Stimulated activated CD8-positive, alpha-beta memory T cell treated with anti-CD3 and anti-CD28 coated beads, Interleukin-2, amount 100 ng/mL, for 48 hours (primary cell): ENCODE measurements at places on chromosomes 11 and 22.

DNA sequence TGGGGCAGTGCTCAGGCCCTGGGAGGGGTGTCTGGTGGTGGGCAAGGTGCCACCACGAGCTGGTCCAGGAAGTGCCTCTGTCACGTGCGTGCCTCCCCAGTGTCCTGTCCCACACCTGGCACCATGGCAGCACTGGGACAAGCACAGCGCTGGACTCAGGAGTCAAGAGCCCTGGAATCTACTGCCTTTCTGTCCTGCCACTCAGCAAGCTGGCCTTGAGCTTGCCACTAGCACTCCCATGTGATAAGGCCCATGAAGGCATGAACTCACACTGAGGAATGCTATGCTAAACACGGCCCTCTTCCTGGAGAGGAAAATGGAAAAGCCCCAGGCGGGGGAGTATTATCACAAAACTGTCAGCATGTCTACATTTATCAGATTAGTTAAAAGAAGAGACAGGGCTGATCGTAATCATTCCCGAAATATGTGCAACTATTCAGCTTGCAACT lies 50.7 kb upstream of the SLC35C1 start:
- DNase-seq = no peak

DNA sequence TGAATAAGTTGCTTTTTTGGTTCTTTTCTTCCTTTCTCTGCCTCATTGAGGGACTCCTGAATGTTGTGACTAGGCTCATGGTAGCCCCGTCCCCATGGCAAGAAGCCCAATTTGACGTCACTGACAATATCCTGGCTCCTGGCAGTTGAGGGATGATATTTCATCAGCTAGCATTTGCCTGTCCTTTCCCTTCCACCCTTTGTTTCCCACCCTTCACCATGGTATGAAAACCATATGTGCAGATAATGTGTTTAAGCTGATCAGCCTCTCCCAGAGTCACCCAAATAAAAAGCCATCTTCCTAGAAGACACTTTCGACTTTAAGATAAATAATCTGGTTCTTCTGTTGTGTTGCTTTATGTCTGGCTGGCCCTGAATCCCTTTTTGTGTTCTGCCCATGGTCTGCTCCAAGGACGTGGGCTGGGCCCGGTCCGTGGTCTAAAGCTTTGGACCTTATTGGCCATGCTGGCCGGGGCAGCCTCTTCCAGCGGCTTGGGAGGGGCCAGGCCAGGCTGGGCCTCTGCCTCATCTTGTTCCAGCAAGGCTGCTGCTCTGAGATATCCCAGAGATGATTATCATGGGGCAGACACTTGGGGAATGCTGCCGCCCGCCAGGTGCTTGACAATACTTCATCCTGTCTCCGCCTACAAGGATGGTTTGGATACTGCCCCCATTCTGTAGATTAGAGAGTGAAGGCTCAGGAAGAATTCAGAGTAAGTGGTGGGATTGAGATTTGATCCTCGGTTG lies 5.1 kb downstream of the TSPAN18 start:
- DNase-seq = no peak

DNA sequence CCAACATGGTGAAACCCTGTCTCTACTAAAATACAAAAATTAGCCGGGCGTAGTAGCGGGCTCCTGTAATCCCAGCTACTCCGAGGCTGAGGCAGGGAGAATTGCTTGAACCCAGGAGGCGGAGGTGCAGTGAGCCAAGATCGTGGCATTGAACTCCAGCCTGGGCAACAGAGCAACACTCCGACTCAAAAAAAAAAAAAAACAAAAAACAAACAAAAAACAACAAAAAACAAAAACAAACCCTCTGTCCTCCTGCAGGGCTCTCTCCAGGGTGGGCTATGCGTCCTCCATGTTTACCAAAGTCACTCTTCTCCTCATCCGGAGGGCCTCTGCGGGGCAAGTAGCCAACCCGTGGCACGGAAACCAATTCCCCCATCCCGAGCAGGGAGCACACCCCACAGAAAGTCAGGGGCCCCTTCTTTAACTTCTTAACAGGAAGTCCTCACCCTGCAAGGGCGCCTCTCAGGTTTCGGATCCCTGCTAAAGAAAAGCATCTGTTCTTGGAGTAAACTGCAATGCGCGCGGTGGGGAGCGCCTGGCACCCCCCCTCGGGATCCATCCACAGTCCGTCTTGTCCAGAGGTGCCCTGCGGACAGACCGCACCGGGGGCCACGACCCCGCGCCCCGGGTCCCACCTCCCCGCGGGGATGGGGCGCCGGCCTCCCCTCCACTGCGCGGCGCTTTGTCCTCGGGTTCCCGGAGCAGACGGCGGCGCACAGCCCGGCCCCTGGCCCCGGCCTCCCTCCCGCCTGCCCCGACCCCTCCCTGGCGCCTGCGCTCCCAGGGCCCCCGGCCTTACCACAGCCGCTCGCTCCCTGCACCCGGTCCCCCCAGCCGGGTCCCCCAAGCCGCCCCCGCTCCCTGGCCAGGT lies 712 bp downstream of the CERK start:
- DNase-seq = peak; percentile 33

GRCh38 chr11:107157809-107158187 lies 139.5 kb upstream of the GUCY1A2 start:
- no peak for DNase-seq

DNA sequence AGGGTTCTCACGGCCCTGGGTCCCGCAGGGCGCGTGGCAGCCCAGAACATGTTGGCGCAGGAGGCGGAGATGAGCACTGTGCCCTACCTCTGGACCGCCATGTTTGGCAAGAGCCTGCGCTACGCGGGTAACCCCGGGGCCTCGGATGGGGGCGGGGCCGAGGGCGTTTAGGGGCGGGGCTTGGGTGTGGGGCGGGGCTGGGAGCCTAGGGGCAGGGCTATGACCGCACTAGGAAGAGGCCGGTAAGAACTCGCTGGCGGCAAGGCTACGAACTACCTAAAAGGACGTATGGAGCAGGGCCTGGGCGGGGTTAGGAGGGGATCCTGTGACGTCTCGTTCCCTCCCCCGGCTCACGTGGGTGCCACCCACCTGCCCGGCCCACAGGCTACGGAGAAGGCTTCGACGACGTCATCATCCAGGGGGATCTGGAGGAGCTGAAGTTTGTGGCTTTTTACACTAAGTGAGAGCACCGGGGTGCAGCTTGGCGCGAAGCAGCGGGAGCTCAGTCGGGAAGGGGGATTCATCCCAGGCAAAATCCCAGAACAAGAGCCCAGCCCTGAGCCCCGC lies 2.8 kb upstream of the LZTR1 start:
- peak; percentile 43 for DNase-seq

- DNase-seq = no peak
These were observed 83.2 kb downstream of the TEAD1 start for GRCh38 chr11:12757416-12757815.

- DNase-seq = no peak
These were observed 33.7 kb downstream of the CYB5R2 start for GRCh38 chr11:7639643-7640025.

DNA sequence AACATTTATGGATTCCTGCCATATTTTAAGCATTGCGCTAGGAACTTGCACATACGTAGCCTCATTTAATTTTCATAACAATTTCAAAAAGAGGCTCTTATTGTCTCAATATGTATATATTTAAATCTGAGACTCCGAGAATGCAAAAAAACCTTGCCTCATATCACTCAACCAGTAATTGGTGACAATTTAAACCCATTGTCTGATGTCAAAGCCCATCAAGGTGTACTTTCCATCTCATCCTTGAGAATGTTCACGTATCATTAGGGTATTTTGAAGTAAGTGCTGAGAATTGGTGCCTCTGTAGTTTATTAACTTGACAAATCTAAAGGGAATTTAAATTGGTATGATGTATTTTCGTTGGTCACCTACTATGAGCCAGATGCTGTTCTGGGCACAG lies 136.5 kb downstream of the FAM76B start:
- DNase-seq = no peak

DNA sequence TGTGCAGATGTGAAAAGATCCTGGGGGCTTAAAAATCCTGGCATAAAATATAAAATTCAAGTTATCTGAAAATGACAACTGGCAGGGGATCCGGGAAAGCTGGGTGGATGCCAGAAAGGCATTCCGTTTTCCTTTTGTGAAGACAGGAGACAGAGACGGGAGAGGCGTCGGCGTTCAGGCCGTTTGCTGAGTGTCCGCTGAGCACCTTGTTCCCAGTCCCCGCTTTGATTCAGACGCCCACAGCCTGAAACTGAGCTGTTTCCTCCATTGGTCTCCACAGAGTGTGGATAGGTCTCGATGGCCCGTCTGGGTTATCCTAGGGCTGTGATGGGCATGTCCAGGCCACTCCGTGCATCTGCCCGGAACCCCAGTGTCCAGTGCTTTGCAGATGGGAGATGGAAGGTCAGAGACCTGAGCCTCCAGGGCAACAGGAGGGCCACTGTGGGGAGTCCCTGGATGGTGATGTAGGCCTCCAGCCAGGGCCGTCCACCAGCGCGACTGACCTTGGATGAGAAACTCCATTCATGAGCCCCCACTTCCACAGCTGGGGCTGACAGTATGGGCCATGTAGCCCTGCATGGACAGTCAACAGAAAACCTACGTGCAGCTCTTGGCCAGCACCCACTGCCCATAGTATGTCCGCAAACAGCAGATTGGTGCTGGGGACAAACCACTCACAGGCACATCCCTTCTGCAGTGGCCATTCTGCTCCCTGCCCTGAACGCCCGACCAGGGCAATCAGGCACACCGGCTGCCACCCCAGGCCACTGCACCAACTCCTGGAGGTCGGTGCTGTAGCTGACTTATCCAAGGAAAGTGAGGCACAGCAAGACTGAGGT lies 11.6 kb downstream of the MRGPRF start:
- no peak for DNase-seq

DNA sequence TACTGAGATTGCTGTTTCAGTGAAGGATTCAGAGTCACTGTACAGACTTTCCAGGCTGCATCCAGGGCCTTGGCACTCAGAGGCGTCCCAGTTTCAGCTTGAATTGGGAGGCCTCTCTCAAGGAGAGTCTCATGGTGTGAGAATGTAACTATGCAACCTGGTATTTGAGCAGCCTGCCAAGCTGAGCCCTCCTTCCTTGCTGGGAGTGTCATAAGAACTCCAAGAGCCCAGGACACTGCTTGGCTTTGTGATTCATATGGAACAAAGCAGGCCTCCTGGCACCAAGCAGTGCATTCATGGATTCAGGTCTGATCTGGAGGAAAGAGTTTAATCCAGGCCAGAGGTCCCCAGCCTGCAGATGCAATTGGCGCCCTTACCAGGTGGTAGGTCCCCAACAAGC lies 171.7 kb downstream of the DBX1 start:
- no peak for DNase-seq

GRCh38 chr11:87114093-87114492 lies 76.4 kb downstream of the TMEM135 start:
- no peak for DNase-seq

DNA sequence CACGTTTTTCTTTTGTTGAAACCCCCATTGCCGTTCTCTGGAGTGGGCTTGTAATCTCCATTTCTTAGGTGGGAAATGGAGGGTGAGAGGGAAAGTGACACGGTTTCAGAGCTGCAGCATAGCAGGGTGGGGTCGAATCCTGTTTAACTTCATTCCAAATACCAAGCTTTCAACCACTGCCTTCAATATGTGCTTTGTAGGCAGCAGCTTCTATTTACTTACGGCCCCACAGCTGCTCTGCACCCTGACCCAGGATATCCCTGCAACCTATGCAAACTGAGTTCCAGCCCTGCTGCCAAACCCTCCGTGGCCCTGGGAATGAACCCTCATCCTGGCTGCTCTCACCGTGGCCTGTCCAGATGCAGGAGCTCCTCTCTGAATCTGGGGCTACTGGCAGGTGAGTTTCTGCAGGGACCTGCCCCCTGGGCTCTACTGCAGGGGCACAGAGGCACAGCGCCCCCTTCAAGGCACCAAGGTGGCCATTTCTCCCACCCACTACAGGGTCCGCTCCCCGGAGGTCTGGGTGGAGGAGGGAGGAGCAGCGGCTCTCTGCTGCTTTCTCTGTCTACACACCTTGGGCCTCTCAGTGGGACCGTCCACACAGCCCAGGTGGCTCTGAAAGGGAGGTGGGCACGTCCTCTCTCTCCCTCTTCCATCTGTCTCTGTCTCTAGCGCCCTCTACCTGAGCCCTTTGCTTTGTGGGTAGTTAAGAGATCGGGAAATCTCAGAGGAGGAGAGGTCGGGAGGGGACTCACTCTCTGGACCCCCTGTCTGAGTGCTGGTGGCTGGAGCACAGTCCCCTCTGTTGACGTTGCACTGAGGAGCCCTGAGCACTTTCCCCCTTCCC lies 279.1 kb downstream of the BRD1 start:
- DNase-seq = no peak

GRCh38 chr22:38125038-38125610 lies 14.6 kb upstream of the BAIAP2L2 start:
- DNase-seq = no peak

GRCh38 chr11:110491577-110492320 lies 62.0 kb downstream of the FDX1 start:
- DNase-seq = no peak

- DNase-seq = no peak
These were observed 89.8 kb downstream of the DBX1 start for GRCh38 chr11:20070459-20070858.

DNA sequence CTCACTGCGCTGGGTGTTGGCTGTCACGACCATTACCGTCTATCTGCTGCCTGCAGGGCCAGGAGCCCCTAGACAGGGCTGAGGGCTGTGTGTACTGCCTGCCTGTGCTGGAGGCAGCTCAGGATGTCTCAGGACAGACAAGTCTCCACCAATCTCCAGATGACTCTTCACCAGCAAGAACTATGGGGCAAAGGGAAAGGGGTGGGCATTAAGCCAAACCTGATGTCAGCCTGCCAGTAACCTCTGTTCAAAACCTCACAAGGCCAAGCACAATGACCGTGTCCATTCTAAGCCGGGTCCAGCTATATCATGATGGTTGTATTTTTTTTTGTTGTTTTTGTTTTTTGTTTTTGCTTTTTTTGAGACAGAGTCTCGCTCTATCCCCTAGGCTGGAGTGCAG lies 31.6 kb downstream of the MAFF start:
- no peak for DNase-seq

GRCh38 chr11:110434952-110435779 lies 5.4 kb downstream of the FDX1 start:
- no peak for DNase-seq

DNA sequence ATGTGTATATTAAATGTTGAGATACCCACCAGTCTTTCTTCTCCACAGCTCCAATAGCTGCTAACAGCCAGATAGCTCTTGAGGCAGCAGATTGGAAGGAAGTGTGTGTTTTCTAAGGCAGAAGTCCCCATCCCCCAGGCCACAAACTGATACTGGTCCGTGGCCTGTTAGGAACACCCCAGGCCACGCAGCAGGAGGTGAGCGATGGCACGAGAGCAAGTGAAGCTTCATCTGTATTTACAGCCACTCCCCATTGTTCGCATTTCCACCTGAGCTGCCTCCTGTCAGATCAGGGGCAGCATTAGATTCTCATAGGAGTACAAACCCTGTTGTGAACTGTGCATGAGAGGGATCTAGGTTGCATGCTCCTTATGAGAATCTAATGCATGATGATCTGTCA lies 12.7 kb downstream of the CCDC73 start:
- no peak for DNase-seq

- no peak for DNase-seq
These were observed 411.5 kb upstream of the DDI1 start for GRCh38 chr11:103624708-103625623.

GRCh38 chr11:62295504-62295903 lies 3.4 kb downstream of the SCGB1D4 start:
- DNase-seq = no peak
